Hepatic stellate cell (primary cell): ENCODE measurements at places on chromosomes 3 and 15.

- peak; percentile 83 for DNase-seq
Measured at GRCh38 chr3:194587438-194587931, 45.7 kb downstream of the TMEM44 start.

DNA sequence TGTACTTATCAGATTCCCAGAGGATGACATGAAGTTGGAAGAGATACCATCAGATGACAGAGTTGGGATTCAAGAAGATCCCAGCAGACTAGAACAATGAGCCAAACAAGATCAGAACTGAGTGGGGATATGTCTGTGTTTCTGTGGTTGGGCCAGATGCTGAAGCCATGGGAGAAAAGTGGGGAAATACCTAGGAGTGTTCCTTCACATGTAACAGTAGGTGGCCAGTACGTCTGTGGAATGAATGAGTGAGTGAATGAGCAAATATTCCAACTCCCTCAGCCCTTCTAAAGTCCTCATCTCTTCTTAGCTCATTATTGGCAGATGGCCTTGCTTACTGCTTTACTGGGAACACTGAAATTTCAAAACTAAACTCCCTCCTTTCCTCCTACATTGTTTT is 32.2 kb upstream of the GREM1 start:
- DNase-seq: no peak

DNA sequence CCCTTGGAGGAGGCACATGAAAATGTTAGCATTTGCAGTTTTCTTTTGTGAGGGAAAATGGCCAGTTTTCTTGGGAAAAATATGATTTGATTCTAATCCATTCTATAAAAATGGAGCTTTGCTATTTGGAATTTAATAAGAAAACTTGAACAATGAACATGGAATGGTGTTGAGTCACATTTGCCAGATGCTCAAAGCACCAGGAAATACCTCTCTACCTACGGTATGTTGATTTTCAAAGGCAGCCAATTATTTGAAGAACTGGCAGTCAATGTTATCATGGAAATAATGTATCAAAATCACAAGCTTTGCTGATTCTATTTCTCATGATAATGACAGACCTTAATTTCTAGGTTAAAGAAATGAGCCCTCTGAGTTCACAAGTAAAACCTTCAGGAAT is 14.9 kb downstream of the NME9 start:
- no peak for DNase-seq

DNA sequence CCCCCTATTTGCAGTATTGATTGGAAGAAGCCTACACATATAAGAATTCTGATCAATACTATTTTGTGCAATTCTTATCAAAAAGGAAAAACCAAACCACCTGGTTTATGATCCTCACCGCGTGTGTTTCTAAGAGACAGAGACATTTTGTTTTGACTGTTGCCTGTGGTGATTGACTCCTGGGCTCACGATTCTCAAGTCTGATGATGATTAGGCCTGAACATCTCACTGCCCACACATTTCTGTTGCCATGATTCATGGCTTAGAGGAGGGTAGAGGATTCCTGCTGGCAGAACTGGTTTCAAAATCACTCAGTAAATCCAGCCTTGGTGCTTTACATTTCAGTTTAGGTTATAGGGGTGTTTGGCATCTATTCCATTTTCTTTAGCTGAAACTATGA is 88.3 kb upstream of the UBE3A start:
- DNase-seq: no peak

- peak; percentile 55 for DNase-seq
Measured at GRCh38 chr3:41681479-41681878, 280.4 kb downstream of the ULK4 start.

- DNase-seq: no peak
Measured at GRCh38 chr15:40823572-40824343, 4.8 kb downstream of the PPP1R14D start.

GRCh38 chr3:172676196-172676922 is 34.5 kb downstream of the NCEH1 start:
- DNase-seq: no peak

DNA sequence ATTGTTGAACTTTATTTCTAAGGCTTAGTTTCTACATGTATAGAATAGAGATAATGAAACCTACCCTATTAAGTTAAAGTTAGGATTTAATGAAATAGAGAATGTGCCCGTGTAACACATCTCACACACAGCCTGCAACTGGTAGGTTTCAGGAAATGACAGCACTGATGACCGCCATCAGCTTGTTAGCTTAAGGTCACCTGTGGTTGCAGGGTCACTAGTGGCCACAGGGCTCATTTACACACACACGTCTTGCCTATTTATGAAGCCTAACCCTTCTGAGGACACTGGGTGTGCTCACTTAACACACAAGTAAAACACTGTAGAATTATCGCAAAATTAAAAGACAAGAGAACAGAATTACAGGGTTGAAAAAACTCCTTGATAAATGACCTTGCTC is 20.1 kb downstream of the CHRM5 start:
- DNase-seq: no peak

DNA sequence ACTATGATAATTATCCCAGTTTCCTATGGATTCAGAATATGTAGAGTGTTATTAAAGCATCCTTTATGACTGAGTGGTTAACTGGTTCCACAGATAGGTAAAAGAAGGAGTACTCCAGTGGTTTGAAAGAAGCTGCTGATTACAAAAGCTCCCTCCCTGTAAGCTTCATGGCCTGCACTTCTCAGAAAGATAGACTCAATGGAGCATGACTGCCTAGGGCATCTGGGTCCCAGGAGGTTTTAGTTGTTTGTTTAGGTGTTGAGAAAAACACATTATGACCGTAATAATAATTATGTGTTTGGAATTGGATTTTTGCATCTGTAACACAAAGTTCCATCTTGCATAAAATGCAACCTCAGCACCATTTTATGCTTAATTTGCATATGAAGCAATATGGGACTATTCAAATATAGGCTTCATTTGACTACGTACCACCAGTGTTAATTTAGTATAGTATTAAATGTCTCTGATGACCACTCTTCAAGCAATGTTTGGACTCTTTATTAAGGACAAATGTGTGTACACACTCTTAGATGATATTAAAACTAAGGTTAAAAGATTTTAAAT is 121.1 kb downstream of the ROBO2 start:
- DNase-seq: no peak

- DNase-seq: peak; percentile 61
Measured at GRCh38 chr15:62112616-62113593, 46.1 kb downstream of the C2CD4A start.

- no peak for DNase-seq
Measured at GRCh38 chr15:80992441-80992840, 2.8 kb upstream of the MESD start.

DNA sequence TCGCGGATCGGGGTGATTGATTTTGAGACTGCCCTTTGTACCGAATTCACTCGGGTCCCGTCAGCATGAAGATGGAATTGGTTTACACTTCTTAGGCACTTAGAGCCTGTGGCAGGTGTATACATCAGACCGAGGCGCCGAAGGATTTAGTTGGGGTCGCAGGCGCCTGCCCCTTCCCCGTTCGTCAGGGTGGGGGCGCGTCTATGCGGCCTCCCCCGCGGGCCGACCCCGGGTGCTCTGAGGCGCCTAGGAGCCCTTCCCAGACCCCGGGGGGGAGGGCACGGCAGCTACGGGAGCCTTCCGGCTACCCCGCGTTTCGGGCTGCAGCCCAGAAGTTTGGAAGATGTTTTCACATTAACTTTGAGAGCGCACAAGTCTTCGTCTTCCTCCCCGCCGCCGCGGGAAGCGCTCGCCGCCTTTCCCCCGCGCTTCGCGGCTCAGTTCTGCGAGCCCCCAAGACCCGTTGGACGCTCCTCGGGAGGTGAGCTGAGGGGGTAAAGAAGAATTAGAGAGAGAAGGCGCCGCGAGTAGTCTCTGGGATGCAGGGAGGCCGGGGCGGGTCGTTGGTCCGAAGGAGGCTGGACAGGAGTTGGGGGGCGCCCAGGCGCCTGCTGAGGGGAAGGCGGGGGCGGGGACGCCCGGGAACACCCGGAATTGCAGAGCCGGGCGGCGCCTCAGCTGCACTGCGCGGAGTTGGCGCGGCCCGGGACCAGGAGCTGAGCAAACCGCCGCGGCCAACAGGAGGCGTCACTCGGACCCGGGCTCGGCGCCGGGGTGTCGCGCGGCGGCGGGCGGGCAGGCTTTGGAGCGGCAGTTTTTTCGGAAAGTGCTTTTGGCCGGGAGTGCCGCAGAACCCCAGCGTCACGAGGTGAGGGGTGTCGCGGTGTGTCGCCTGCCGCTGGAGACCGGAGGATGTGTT is 780 bp downstream of the TIPARP start:
- no peak for DNase-seq

DNA sequence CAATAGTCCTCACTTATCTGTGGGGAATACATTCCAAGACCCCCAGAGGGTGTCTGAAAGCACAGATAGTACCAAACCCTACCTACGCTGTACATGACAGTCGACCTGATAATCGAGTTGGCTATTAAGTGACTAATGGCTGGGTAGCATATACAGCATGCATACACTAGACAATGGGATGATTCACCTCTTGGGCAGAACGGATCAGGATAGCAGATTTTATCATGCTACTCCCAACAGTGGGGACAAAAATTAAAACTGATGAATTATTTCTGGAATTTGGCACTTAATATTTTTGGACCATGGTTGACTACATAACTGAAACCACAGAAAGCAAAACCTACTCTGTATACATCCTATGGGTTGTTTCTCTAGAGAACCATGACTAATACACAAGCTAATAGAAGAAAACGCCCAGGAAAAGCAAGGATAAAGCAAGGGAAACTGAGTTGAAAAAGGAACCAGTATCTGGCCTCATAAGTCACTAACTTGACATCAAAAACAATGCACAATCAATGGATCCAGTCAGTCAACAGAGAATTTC is 15.5 kb downstream of the ATG3 start:
- no peak for DNase-seq

DNA sequence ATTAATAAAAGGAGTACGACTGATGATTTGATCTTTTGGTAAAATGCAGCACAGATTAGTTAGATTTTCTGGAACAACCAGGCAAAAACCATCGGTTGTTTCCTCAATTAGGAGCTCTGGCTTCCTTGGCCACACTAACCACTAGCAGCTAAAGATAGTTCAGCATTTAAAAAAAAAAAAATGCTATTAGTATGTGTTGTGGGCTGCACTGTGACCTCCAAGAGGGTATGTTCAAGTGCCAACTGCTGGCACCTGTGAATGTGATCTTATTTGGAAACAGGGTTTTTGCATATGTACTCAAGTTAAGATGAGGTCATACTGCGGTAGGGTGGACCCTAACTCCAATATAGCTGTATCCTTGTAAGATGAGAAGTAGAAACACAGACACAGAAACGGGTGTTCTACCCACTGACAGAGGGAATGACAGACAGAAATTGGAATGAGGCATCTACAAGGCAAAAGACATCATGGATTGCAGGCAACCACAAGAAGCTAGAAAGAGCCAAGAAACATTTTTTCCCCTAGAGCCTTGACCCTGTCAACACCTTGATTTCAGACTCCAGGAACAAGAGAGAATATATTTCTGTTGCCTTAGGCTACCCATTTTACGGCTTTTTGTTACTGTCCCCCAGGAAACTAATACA is 534.6 kb upstream of the ROBO2 start:
- no peak for DNase-seq

- no peak for DNase-seq
Measured at GRCh38 chr3:55735976-55736375, 248.9 kb upstream of the WNT5A start.

GRCh38 chr15:34753236-34753894 is 1.4 kb downstream of the GJD2 start:
- peak; percentile 65 for DNase-seq

DNA sequence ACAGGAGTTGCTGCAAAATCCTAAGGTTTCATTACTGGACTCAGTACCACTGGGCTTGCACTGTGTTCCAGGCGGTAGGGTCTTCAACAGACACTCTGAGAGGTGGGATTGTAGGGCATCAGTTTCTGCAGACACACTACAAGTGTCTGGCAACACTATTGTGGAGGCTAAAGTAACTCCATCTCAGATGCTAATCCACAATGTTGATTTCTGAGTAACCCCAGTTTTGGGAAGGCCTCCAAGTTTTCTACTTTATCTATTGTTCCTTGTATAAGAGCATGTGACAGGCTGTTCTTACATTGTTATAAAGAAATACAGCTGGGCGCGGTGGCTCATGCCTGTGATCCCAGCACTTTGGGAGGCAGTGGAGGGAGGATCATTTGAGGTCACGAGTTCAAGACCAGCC is 2.5 kb upstream of the ABHD5 start:
- no peak for DNase-seq

- no peak for DNase-seq
Measured at GRCh38 chr3:74443102-74443501, 171.4 kb downstream of the CNTN3 start.

GRCh38 chr3:47007482-47008233 is 28.2 kb downstream of the NBEAL2 start:
- no peak for DNase-seq

DNA sequence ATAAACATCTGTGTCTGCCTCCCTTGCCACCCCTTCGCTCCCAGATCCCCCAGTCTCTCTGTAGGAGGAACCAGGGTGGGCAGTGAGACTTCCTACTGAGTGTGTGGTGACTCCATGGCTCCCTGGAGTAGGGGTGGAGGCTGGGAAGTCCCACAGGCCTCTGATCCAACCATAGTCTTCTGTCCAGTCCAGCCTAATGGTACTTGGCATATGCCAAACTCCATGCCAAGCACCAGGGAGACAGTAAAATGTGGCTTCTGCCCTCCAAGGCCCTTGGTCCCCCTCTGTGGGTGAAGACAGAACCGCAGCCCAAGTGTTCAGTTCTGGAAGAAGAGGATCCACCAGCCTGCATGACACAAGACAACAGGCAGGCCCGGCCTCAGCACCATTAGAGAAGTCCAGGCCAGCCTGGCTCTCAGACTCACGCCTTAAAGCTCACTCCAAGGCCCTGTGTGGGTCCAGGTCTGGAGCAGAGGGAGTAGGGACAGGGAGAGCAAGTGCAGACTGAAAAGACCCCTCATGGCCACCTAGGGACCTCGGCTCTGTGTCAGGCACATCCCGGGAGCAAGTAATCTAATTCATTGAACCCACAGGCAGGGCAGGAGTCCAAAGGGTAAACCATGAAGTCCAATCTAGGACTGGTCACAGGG is 112.7 kb downstream of the ETFA start:
- no peak for DNase-seq

DNA sequence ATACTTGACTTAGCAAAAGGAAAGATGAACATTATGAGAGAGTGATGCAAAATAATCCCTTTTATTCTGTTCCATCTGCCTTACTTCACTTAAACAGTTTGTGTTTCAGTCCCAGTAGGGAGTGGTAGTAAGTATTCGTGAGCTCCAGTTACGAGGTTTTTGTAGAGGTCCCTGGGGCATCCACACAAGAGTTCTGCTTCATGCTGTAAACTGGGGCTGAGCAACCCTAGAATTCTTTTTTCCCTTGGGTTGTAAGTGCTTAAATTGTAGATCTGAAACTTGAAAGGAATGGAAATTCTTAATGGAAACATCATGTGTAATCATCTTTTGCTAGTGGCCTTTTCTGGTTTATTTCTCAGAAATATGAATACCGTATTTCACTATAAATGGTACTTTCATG is 79.5 kb downstream of the SEMA6D start:
- no peak for DNase-seq
